ENCODE measurements at places on chromosomes 1 and 21.
A peak's percentile ranks its signal among the peaks of the same experiment; 100 is the strongest.

DNA sequence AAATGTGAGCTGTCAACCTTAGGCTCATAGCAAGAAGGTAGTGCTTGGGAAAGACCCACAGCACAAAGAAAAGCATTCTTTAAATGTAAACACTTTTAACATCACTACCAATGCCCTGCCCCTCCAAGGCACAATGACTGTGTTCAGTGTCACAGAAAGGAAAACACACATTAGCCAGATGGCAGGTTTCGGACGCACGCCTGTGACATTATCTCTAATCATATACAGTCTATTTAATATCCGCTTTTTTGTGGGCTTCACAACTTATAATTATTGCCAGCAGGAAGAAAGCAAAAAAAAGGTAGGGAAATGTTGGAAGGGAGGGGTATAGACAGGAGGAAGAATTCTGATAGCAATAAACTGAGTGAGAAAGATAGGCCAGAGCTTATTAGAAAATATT is 112.4 kb upstream of the BEND5 start:
- DNase-seq: no peak

DNA sequence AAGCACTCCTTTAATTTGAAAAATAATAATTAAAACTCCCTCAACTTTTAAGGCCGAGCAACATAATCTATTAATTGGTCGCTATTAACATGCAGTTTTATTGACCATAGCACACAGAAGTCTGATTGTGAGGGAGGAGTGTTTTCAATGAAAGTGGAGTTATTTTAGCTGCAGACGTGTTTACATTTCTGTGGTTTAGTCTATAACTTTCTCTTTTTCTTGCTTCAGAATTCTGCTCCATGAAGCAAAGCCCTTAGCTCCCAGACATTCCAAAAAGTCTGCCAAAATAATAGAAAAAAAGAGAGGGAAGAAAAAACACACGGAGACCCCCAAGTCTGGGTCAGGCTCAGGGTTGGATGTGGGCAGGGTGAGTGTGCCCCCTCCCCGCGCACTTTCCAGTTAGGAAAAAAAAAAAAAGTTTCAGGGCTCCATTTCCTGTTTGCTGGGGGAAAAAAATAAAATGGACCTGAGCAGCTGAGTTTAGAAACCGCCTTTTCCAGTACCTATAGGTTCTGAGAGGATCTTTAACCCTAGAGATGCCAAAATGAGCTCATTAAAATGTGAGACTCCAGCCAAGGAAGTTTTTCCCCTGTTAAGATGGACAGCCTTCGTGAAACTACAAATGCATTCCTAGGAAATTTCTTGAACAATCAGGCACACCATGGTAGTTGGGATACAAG is 143.7 kb upstream of the ETS2 start:
- no peak for DNase-seq

GRCh38 chr1:242828828-242829227 is 304.3 kb upstream of the PLD5 start:
- no peak for DNase-seq

- no peak for DNase-seq
Observed at GRCh38 chr1:223068900-223069665, 74.0 kb downstream of the TLR5 start.

DNA sequence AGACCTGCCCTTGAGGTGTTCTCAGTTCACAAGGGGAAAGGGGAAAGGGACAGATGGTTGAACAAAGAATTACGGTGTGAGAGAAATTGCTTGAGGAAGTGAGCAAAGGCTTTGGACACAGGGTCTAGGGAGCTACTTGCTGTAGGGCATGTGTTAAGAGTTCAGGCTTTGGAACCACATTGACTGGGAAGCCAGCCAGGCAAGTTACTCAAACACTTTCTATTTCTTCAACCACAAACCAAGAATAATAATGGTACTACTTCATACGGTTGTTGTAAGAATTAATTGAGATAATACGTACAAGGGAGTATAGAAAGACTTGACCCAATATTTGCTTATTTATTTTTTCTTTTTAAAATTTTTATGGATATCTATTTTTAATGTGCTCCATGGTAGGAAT is 26.6 kb downstream of the AK4 start:
- no peak for DNase-seq

GRCh38 chr1:59926381-59927123 is at the start of gene CYP2J2:
Gene CYP2J2 (minus strand): TSS chr1:59926773. CDS start chr1:59926746, 27 bp downstream.
- no peak for DNase-seq

GRCh38 chr1:202967684-202968281 is 726 bp upstream of the CYB5R1 start:
- no peak for DNase-seq

DNA sequence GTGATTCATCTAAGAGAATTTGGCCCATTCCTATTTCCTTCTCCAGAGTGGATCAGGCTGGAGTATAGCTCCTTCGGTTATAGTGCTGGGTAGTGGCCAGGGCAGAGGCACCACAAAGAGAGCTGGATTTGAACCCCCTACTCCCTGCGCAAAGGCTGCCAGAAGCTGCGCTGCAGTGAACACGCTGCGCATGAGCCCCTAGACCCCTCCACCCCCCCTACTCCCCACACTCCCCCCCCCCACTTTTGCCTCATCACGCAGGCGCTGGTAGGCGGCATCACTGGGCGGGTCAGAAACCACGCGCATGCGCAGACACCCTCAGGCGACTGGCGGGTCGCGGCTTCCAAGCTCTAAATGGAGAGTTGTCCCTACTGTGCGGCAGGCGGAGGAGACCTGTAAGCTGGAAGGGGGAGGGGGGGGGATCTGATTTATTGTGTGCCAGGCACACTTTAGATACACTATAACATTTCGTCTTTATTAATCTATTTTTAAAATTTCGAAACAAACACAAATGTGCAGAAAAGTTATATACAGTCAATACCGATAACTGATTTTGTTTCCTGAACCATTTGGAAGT is 38.7 kb upstream of the HMGN1 start:
- peak; percentile 89 for DNase-seq

- no peak for DNase-seq
Observed at GRCh38 chr1:150764617-150765101, 919 bp downstream of the CTSS start.

DNA sequence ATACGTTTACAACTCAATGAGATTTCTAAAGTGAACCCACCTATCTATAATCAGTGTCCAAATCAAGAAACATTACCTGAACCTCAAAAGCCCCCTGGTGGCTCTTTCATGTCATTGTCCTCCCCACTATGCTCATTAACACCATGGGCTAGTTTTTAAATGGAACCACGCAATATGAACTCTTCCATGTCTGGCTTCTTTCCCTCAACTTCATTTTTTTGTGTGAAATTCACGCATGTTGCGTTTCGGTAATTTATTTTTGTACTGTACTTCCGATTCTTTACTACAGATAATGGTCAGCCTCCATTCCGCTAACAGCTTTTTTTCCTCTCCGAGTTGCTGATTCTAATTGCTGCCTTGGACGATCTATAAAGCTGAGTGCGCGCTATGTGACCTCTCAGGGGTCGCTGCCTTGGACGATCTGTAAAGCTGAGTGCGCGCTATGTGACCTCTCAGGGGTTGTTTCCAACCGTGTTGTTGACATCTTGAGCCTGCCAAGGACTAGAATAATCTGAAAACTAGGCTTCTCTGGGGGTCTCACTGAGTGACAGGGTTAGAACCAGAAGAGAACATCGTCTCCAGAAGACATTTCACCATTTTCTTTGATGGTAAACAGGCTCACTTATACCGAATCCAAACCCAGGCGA is 1.1 kb upstream of the CACYBP start:
- no peak for DNase-seq

- no peak for DNase-seq
Observed at GRCh38 chr1:119617751-119618691, 30.0 kb downstream of the ZNF697 start.

DNA sequence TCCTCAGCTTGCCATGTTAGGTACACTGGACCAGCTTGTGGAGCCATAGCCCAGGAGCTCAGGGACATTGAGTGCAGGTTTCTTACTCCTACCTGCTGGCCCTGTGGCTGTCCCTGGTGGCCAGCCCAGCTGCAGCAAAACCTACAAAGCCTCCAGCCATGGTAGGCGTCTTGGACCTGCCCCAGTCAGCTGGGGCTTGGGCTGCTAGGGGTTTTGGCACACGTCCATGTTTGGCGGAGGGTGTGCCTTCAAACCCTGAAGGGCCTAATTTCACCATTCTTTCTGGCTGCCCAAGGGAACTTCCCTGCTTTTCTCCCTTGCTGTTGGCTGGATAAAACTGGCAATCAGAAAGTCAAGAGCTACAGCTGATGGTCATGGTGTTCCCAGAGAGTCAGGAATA is 25.4 kb downstream of the HMGCS2 start:
- DNase-seq: no peak

GRCh38 chr21:46500224-46500861 is 41.7 kb downstream of the DIP2A start:
- no peak for DNase-seq

DNA sequence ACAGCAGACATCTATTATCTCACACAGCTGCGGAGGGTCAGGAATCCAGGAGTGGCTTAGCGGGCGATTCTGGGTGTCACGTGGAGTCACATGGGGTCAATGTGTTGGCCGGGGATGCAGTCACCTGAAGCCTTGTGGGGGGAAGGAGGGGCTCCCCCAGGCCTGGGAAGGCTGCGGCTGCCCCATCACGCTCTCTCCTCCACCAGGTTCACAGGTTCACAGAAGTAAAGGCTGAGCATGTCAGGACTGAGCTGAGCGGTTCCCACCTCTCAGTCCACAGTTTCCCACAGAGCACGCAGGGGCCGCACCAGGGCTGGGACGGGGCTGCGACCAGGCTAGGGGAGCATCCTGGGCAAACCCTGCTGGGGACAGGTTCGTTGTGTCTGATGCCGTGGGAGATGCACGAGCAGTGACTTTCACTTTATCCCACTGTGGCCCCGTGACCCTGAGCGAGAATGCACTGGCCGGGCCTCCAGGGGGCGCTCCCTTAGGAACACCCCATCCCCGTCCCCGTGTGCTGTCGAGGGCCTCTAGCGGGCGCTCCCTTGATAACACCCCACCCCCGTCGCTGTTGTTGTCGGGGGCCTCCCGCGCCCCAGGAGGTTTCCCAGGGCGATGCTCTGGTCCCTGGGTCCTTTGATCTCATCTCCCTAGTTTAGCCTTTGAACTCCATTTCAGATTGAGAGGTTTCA is 73.2 kb upstream of the TRAPPC10 start:
- DNase-seq: peak; percentile 74

DNA sequence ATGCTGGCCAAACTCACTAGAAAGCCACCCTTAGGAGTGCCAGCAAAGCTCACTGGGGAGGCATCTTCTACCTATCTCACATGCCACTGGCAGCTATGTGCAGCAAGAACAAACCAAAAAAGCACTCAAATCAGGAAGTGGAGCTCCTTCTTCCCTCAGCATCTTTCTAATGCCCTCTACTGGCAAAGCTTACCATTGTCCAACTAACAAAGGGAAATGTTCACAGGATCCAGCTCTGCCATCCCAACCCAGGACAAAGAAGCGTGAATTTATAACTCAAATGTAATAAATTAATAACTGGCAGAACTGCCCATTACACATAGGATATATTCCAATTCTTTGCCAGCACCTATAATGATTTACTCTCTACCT is 38.9 kb downstream of the LEPR start:
- DNase-seq: no peak

DNA sequence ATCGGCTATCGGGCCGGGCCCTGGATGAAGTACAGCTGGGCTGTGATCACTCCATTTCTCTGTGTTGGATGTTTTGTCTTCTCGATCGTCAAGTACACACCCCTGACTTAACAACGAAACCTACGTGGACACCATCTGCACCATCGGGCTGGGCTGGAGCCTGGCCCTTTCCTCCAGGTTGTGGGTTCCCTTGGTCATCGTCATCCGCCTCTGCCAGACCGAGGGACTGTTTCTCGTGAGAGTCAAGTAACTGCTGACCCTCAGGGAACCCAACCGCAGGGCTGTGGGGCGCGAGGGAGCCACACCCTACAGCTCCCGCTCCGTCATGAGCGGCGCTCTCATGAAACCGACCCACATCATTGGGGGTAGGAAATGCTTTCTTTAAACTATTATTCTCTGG is 842.4 kb upstream of the TMPRSS15 start:
- no peak for DNase-seq

DNA sequence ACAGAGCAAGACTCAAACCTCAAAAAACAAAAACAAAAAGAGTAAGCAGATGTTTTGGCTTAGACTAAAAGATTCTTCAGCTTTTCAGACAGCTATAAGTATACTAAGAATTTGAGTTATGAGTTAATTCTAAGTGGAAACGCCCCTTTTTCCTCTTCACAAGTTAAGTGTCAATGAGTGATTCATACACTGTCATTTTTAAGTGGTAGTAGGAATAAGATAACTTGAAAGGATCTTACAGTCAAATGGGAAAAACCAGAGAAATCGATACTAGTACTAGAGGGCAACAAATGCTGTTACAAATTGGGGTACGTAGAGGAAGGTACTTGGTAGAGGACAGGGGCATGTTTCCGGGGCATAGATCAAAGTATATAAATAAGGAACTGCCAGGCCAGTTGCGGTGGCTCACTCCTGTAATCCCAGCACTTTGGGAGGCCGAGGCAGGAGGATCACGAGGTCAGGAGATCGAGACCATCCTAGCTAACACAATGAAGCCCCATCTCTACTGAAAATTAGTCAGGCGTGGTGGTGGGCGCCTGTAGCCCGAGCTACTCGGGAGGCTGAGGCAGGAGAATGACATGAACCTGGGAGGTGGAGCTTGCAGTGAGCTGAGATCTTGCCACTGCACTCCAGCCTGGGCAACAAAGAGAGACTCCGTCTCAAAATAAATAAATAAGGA is 7.4 kb downstream of the H3-3A start:
- peak; percentile 7 for DNase-seq

GRCh38 chr1:13662493-13662892 is 37.5 kb upstream of the PRDM2 start:
- DNase-seq: no peak

GRCh38 chr1:98045767-98046641 is 125.2 kb upstream of the DPYD start:
- no peak for DNase-seq

GRCh38 chr1:87226341-87226760 is 102.3 kb upstream of the LMO4 start:
- DNase-seq: no peak

DNA sequence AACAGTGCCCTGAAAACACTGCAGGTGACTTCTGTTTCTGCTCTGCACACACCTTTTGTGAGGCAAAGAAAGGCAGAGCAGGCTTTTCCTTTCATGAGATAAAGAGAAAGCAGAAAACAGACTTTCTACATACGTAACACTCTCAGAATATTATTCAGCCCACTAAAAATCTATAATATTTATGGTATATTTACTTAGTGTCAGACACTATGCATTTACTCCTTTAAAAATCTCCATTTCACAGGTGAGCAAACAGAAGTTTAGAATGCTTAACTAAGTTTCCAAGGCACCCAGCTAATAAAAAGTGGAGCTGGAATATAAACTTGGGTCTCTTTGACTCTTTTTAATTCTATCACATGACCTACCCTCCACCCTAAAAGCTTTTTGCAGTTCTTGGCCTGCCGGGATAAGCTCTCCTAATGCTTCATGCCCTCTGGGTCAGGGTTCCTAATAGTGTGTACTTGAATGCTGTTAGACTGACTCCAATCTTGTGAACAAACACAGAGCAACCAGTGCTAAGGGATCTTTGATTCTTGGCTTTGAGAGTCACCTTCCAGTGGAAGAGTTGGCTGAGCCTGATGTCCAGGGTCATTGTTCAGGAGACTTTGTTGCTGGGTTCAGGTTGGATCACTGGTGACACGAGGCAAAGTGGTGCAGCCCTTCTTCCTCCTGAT is 27.2 kb downstream of the PROK1 start:
- no peak for DNase-seq

Data from activated CD4-positive, alpha-beta T cell treated with anti-CD3 and anti-CD28 coated beads, Interleukin-2, amount 50 U/mL, for 24 hours (primary cell).